Mesenteric fat pad (tissue), 1 donor: ENCODE measurements at places on chromosomes 2 and 18.

DNA sequence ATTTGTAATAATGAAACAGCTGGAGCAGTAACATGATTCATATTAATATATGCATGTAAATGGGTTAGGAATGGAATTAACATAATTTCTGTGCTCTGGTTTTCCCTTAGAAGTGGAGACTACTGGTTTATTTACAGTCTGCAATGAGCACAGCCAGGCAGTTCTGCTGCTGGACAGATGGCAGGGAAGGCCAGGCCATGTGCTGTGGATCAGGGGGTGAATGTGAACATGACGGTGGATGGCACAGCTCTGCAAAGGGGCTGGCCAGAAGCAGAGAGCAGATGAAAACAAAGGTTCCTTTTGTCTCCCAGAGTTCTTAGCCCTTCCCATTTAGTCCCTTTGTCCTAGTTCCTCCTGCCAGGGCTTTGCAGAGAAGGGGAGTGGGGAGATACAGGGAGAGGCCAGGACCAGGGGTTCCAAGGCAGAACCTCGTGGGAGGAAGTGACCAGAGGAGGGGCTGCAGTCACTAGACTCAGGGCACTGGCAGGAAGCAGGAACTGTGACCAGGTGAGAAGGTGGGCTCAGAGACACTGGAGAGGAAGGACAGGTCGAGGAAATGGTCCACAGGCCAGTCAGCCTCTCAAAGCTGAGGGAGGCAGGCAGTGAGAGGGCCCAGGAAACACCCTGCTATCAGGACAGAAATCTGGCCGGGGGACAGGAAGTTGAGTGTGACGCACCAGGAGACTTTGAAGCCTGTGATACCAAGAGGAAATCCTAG, 112.9 kb upstream of the ATP8B1 start:
- no peak for DNase-seq

DNA sequence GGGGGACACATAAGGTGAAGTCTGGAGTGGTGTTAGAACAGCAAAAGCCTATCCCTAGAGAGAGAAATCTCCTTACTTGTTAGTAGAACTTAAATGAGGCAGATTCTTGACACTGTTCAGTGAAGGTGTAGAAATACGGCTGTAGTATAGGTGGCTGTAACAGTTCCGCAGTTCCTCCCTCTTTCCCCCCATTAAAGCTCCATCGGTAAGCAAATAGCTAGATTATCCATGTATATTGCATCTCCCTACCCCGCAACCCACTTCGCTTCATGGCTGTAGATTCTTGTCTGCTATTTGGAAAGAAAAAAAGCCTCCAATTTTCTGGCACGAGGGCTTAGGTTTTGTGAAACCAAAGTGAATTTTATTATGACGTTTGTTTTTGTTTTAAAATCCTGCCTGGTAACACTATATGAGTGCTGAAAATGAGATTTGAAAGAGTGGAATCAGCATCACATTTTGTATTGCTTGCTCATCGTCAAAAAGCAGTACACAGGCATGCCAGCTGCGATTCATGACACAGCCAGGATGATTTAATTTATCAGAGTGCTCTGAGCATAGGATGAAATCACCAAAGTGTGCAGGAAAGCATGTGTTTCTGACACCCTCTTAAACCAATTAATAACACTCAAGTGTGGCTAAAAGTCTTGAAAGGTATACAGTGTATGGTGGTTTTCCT, 1.4 kb downstream of the FAM171B start:
- no peak for DNase-seq

GRCh38 chr2:195675783-195676427, 18.9 kb downstream of the SLC39A10 start:
- no peak for DNase-seq

- DNase-seq, result no peak
These were observed 385.2 kb downstream of the RIT2 start for GRCh38 chr18:42730272-42730671.

DNA sequence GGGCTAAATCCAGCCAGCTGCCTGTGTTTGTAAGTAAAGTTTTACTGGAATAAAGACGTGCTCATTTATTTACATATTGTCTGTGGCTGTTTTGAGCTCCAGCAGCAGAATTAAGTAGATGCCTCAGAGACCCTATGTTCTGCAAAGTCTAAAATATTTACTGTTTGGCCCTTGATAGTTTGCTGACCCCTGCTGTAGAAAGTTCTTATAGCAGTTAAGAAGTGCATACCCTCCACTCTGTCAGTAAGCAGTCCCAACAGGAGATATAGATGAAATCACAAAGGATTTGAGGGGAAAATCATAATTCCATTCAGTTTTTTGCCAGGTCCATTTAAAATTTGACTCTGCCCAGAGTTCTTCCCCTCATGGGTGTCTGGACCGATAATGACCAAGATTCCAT, 50.1 kb upstream of the ITM2C start:
- no peak for DNase-seq

- no peak for DNase-seq
These were observed 139.6 kb upstream of the NETO1 start for GRCh38 chr18:73007195-73007914.

DNA sequence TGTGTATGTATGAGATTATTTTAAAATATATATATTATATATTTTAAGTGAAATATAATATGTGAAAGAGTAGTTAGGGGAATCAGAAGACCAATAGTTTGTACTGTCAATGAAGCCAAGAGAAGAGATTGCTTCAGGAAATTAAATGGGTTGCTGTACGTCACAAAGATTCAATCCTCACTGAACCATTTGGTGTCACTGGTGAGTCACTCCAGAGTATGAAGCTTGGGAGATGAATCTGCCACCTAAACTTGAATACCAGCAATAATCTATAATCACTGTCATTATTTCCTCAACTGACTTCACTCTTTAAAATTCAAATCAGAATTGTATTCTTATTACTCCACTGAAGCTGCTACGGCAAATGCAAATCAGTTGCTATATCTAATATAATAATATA, 41.9 kb upstream of the SCN9A start:
- no peak for DNase-seq

DNA sequence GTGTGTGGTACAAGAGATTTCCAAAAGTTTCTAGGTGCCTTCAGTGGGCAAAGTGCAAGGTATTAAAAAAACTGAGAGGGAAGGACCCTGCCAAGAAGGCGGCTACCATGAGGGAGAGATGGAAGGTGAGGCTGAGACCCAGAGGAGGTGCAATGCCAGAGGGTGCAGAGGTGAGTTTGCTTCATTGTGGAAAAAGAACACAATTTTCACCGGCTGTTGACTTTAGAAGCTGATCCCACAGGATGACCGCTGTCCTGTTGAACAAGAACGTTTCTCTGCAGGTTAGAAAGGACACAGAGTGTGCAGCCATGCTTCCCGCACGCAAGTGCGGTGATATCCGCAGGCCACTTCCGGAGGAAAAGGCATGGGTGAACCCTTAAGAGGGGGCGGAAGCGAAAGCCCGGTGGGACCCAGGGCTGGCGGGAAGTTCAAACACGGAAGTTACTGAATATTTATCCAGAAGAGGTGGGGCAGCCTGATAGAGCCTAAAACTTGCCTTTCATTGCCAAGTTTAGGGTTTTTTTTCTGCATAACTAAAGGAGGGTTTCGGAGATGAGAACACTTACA, 16.6 kb downstream of the SP110 start:
- DNase-seq, result no peak

DNA sequence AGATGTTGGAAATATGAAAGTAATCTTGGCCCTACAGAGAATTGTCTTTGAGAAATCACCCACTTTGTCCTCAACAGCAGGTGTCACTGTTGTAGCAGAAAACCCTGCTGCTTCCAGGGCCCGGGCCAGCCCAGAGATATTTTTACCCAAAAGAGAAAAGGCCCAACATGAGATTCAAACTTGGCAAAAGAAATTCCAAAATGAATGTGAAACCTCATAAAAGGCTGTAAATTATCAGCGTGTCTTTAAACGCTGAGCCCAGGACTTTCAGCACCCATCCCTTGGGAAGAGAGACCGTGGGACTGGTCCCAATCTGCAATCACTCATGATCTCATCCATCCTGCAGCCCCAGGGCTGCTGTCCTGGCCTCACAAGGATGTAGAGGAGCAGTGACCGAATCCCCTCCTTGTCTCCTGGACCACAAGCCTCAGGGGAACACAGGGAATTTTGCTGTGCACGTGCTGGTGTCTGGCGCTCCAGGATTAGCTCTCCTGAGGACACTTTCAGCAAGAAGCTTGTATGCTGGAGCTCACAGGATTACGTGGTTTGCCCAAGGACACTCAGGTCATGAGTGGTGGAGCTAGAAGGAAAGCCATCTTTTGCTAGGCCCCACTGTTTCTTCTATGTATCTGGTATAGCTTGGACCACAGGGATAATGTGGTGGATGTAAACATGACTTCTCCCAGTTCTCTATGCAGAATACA, 202.1 kb downstream of the RNF144A start:
- DNase-seq, result no peak

- no peak for DNase-seq
These were observed 1.7 kb downstream of the L3MBTL4 start for GRCh38 chr18:6412933-6413472.

- DNase-seq, result no peak
These were observed 99.9 kb downstream of the ASXL3 start for GRCh38 chr18:33677891-33678290.

- no peak for DNase-seq
These were observed 1.8 kb upstream of the AGBL5 start for GRCh38 chr2:27049422-27050280.

GRCh38 chr2:56871644-56872043, 687.9 kb downstream of the CCDC85A start:
- DNase-seq, result no peak

DNA sequence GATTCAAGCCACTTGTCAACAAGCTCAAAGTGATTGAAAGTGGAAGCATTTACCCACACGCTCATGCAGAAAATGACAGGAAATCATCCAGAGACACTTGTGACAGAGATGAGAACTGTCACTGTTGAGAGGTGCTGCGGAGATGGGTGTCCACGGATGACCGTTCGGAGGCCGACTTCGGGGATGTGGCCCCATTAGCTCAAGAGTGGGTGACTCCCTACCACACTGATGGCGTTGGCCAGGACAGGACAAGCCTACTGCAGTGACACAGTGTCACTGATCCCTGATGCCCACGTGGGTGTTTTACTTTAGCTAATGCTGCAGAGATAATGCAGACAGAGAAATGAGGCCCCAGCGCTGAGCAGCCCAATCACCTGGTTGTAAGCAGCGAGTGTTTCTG, 81.5 kb upstream of the YWHAQ start:
- DNase-seq, result no peak

GRCh38 chr2:143078104-143078503, 51.1 kb upstream of the ARHGAP15 start:
- no peak for DNase-seq

GRCh38 chr2:174076040-174076439, 110.9 kb upstream of the SP3 start:
- no peak for DNase-seq

DNA sequence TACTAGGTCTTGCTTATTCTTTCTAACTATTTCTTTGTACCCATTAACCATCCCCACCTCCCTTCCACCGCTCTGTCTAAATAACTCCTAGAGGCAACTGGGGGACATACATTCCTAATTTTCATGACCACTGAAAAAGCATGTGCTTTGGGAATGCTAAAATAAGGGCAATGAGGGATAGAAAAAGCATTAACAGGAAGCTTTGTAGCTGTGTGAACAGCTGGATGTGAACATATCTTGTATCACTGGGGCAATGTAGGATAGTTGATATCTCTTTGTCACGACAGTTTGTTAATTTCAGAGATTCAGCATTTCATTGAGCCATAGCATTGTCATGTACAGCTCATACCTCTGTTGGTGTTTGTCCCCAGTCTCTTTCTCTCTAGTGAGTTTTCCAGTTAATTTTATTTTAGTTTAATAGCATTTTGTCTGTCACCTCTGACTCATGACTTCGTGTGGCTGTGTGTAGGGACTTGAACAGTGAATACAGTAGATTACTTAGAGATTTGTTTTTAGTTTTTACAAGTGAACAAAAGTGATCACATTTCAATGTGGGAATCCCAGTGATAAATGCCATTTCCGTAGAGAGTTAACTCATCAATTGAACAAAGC, 230.3 kb upstream of the NRP2 start:
- no peak for DNase-seq

DNA sequence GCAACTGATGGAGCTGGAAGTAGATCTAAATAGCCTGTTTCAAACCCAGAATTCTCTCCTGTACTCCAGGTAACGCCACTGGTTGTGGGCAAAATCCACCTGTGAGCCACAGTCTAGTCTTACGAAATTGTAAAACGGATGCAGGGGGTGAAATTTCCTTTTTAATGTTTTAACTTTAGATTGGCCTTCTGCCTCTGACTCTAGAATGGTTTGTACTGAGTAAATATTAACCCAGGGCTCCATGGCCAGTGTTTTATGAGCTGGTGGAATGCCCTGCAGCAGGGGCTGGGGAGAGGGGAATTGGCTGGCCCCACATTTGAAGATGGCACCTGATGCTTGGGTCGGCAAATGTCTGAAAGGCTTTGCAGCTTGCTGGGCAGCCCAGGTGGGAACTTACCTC, 156.6 kb downstream of the MYCN start:
- DNase-seq, result no peak
